Activated CD4-positive, CD25-positive, alpha-beta regulatory T cell (primary cell): ENCODE measurements at places on chromosomes 5 and 9.

DNA sequence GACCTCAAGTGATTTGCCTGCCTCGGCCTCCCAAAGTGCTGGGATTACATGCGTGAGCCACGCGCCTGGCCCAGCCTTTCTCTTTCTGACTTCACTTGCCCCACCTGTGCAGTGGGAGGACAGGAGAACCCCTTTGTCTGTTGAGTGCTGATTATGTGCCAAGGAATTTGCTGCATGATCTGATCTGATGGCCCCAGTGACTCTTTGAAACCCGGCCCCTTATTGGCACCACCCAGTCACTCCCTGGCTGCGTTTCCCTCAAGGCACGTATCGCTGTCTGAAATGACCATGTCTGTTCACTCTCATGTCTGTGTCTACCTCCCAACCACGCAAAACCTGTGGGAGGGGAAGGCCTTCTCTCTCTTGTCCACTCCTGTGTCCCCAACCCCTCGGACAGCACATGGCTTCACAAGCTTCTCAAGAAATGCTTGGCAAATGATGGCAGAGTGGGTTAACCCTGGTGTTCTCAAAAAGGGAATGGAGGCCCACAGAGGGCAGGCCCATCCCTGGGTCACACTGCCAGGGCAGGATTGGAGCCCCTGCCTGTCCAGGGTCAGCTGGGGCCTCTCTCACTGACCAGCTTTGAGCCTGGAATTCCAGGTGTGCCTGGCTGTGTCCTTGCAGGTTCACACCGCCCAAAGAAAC, 21.9 kb downstream of the NEK6 start:
- DNase-seq = no peak

GRCh38 chr5:58025809-58026208, 434.1 kb downstream of the PLK2 start:
- no peak for DNase-seq

DNA sequence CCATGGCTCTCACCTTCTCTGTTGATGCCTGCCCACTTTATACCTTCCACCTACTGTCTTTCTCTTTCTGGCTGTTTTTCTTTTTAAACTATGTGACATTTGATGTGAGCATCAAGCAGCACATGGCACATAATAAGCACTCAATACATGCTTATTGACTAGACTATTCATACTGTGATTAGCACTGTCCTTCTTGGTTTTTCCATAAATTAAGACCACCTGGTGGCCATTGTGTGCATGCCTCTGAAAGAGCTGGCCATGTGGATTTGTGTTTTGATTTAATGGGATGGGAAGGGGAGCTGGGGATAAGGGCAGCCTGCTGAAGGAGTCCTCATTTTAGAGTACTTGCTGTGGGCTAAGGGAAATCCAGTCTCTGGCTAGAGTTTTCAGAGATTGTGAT, 79.4 kb downstream of the ARHGEF28 start:
- no peak for DNase-seq

GRCh38 chr5:149635394-149635793, 54.1 kb downstream of the ARHGEF37 start:
- no peak for DNase-seq

- DNase-seq = no peak
Observed at GRCh38 chr9:133029994-133030316, 842 bp upstream of the GTF3C5 start.

DNA sequence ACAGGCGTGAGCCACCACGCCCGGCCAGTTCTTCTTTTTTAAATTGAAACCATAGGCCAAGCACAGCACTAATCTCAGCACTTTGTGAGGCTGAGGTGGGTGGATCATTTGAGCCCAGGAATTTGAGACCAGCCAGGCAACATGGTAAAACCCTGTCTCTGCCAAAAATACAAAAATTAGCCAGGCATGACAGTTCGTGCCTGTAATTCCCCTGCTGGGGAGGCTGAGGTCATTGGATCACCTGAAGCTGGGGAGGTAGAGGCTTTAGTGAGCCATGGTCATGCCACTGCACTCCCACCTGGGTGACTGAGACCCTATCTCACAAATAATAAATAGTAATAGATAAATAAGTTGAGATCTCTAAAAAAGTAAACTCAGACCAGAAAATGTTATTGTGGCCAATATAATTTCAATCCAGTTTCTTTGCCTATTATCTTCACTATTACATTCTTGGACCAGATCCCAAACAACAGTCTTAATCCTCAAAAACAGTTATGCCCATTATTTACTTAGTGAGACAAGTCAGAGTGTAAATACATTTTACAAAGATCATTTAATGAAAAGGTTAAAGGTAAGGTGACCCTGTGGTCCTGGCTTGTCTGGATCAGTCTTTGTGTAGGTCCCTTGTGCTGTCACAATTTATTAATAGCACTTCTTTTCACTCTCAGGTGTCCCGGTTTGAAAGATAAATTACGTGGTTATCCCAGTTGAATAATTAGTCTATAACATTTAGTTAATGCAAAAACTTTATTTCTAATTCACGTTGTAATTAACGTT, 53.6 kb downstream of the RAB24 start:
- DNase-seq = no peak

- DNase-seq = no peak
Observed at GRCh38 chr9:112015736-112016135, 119.1 kb downstream of the UGCG start.

DNA sequence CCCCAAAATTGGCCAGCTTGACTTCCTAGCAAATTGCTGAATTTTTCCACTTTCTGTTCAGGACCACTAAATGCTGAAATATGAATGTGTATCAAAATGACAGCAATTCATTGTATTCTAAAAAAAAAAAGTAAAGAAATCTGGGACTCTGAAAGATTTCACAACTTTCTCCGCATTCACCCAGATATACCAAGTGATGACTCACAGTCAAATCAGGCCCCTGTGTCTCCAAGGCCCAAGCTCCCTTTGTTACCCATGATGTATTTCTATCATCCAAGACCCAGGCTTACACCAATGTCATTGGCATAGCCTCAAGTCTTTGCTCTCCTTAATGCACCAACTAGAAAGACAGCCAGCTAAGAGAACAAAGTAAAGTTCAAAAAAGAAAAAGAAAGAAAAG, 493.9 kb downstream of the NTRK2 start:
- no peak for DNase-seq

DNA sequence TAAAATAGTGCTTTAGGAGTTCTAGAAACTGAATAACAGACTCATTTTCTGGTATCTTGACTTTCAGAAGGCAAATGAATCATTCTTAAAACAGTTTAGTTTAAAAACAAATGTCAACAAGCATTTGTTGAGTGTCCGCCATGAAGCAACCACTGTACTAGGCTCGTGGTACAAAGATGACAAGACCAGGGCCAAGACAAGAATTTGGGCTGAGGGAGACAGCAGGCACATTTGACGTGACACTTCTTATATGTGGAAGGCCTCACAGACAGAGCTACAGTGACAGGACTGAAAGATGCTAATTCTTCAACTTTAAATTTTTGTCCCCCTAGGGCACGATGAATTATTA, 14.4 kb upstream of the ZNF131 start:
- no peak for DNase-seq

DNA sequence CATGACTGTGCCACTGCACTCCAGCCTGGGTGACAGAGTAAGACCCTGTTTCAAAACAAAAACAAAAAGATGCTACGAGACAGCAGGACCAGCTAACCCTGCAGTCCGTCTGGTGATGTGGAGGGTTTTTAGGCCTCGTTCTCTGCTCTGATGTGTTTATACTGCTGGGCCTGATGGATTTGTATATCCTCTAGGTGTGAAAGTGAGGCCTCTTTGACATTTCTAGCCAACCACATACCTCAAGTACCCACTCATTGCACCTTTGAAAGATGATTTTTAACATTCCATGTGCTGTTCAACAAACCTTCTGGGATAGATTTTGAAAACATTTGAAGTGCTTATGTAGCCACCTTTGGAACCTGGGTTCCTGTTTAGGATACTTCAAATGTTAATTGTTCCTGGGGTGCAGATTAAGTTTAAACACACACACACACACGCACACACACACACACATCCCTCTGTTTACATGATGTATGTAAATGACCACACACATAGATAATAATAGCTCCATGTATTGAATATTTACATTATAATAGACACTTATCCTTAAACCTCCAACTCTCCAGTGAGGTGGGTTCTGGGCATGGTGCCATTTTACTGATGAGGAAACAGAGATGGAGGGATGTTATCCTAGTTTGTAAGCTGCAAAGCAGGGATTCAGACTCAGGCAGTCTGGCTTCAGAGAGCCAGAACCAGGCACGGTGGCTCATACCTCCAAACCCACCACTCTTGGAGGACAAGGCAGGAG, 48.8 kb upstream of the GOLPH3 start:
- no peak for DNase-seq

- DNase-seq = no peak
Observed at GRCh38 chr9:95852059-95853032, 23.1 kb upstream of the ERCC6L2 start.

DNA sequence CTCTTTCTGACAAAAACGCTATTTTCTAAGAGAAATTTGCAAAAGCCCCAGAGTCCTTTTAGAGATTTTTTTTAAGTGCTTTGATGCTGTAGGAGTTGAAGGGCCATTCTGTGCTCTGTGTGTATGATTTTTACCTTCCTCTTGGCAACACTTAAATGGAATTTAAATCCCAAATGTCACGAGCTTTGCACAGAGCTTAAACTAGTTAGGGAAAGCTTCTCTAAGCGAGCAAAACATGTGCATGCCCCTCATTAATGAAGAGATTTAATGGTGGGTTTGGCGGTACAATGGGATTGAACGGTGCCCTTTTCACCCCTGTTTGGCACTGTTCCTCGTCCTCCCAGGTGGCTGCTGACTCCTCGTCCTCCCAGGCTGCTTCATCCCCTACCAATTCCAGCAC, 220.7 kb downstream of the DRD1 start:
- DNase-seq = no peak

DNA sequence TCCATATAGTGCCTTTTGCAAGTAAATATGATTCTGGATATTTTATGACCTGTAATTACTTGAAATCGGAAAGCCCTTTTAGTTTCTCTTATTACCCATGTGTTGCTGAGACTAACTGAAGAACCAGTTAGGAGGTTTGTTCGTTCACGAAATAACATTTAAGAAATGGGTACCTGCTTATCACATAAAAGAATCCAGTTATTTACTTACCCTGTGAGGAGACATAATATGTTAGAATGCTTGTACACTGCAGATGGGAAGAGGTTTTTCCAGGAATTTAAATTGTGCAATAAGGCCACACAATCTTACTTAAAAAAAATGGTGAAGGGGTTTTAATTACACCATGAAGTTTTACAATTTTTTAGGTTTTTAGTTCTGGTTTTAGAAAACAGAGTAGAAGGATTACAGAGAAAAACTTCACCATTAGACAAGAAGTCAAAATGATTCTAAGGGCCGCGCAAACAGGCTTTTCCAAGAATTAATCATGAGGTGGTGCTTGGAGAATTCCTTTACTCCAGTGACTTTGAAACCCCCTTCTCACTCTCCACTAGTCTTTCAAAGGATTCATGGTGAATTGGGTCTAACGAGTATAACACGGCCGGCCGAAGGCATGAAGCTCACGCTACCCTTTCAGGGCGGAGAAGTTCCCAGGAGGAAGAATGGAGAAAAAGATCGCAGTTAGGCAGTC, 1.1 kb upstream of the PTGER4 start:
- DNase-seq = no peak

- DNase-seq = no peak
Observed at GRCh38 chr5:31225118-31225517, 31.6 kb downstream of the CDH6 start.

DNA sequence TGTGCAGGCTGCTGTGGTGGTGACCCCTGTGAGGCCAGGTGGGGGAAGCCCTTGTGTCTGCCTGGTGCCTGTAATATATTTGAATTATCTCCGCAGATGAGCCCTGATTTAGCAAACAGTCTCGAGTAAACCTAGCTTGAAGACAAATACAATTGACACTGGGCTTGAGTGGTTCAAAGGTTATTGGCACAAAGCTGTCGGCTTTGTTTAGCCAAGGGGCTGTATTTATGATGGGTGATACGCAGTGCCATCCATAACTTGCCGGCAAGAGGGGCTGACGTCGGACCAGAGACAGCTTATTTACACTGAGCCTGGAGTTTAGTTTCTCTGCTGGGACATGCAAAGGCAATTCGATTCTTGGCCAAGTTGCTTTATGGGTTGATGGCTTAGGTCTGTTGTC, 20.0 kb upstream of the PITX1 start:
- no peak for DNase-seq

DNA sequence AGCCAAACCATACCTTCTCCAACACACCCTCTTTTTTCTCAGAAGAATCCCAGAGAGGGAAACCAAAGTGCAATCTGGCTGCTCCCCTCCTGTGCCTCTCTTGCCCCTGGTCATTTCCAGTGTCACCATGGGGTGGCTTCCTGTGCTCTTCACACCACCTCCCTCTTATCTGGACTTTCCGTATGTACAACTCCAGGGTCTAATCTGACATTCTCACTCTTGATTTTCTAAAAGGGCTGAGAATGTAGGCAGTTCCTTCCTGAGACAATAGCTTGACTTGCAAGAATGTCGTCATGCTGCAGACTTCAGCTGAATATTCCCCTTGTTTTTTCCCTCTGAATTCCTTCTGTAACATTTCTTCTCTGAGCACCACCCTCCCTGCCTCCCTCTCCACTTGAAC, 110.2 kb downstream of the FBXL7 start:
- DNase-seq = no peak

- no peak for DNase-seq
Observed at GRCh38 chr5:178314061-178314660, 81.6 kb upstream of the PHYKPL start.

DNA sequence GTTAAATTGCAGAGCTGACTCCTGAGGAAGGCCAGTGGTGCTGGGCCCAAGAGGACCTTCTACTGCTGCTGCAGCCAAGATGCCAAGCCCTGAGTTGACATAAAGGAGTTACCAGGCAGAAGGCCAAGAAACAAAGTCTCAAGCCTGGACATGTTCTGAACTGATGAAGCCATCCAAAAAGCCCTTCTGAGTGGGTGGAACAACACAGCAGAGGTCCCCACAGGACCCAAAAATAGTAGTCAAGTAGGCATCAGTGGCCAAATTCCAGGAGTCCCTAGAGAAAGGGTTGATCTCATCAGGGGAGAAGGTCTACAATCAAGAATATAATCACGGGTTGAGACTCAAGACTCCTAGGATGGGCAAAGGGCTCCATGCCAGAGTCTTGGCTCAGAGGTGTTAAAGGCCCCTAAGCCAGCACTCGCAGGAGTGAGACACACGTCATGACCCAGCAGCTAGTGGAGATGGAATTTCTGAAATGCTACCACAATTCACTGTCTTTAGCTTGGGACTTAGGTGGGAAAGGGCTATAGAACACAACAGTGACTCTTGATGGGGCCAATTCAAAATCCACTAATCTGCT, 119.7 kb downstream of the FANCC start:
- no peak for DNase-seq

- no peak for DNase-seq
Observed at GRCh38 chr5:75654693-75655295, 43.5 kb downstream of the ANKDD1B start.

DNA sequence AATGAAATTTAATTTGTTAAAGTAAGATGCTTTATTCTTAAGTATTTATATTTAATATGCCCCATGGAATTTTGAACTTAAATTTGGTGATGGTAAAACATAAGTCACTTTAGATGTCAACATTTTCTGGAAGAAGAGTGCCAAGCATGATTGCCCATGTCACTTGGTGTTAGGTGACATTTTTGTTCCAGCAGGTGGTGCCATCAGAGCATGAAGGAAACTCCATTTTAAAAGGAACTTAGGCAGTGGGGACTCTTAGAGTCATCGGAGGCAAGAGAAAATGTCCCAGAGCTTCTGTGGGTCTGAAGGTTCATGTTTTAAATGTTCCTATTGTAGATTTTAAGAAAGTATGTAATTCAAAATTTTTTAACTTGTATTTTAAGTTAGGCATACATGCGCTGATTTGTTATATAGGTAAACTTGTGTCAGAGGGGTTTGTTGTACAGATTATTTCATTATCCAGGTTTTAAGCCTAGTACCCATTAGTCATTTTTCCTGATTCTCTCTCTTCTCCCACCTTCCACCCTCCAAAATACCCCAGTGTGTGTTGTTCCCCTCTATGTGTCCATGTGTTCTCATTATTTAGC, 789.3 kb downstream of the SEMA5A start:
- DNase-seq = no peak
